ENCODE measurements at places on chromosomes 6 and 20.

DNA sequence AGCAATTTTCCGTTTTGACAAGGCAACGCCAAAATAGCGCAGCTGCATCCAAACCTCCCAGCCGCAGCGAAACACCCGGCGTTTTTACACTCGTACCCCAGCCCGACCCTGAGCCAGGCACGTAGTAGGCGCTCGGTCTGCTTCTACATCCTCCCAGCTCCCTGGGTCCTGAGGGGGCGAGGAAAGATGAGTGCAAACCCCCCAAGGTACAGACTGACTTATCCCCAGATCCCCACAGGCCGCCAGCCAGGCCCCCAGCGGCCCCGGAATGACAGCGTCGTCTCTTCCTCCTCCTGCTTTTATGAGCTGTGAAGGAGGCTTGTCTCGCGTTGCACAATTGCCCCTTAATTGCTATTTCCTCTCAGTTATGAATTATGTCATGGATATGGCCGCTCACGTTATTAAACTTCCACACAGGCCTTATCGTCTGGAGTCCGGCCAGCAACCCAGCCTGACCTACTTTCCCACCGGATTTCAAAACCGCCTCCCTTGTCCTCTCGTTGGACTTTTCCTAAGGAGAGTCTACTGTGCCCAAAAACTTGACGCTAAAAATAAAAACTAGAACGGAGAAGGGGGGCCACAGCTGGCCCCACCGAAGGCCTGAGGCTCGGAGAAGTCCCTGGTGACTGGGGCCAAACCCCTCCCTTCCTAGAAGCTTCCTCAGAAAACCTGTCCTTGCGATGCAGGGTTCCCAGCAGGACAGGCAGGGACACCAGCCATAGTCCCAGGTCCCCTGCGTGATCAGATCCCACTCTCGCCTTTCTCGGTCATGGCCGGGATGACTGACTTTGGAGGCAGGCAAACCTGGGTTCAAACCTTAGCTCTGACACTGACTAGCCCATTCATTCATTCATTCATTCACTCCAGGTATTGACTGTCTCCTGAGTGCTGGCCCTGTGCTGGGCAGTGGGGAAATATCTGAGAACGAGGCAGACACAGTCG, 130.9 kb upstream of the PTPN1 start:
- no peak for DNase-seq

DNA sequence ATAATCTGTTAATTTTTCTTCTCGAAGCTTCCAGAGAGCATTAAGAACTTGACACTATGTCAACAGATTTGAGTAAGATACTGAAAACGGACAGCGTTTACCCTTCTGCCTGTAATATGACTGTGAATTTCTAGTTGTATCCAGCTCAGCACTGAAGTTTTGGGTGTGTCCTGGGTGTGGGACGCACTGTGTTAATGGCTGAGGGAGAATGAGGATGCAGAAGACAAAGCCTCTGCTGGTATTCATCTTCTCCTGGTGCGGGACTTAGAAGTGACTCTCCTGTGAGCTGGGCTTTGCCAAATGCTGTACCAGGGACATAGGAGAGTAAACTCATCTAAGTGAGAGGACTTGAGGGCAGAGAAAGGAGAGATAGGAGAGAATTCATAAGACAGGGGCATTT, 90.3 kb upstream of the CLDN20 start:
- no peak for DNase-seq

DNA sequence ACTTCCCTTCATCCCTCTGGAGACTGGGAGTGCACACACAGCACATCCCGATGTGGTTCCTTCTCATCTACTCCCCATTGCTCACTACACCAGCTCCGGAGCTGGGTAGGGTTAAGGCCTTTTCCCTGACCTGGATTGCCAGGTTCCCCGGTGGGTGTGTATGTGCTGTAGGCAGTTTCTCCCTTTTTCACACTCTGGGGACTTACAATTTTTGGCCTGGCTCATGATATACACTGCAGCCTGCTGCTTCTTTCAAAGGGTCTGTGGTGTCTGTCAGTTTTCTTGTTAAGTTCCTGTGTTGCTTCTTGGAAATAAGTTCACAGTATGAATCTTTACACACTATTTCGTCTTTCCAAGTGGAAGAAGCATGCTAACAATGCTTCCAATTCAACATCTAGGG, 405.5 kb downstream of the UTRN start:
- DNase-seq, result no peak

GRCh38 chr20:31809661-31810060, 9.5 kb upstream of the MYLK2 start:
- DNase-seq, result no peak

GRCh38 chr20:16283978-16284377, 289.3 kb downstream of the KIF16B start:
- DNase-seq, result no peak

Data from activated CD4-positive, alpha-beta T cell treated with anti-CD3 and anti-CD28 coated beads, Interleukin-2, amount 50 U/mL, for 48 hours (primary cell).